Esophagus squamous epithelium (tissue), 5 donors: ENCODE measurements at places on chromosomes 1 and 21.

GRCh38 chr21:41840880-41841279 lies 38.3 kb downstream of the PRDM15 start:
- no peak for DNase-seq

- no peak for DNase-seq
Observed at GRCh38 chr1:10059342-10059718, 26.6 kb downstream of the UBE4B start.

DNA sequence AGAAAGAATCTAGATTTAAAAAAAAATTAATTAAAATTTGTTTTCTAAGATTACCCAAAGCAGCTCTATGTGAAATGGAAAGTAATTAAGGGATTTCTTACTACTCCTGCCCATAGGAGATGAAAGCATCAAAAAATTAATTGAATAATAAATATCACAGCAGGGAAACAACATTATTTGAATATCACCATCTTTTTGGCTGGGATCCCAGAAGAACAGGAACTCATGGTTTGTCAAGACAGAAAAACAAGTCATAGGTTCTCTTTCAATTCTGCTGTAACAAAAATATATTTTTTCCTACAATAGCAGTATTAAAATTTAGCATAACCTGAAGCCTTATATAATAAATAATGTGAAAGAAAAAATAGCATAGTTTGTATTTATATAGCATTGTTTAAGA lies 1713.4 kb downstream of the NCAM2 start:
- no peak for DNase-seq

- DNase-seq: no peak
Observed at GRCh38 chr1:73998348-73998959, 199.5 kb downstream of the LRRIQ3 start.

- DNase-seq: no peak
Observed at GRCh38 chr1:170032531-170033280, 41.8 kb downstream of the KIFAP3 start.

- no peak for DNase-seq
Observed at GRCh38 chr1:160108888-160109662, 6.5 kb upstream of the ATP1A2 start.

GRCh38 chr1:24954022-24954421 lies 23.9 kb upstream of the RUNX3 start:
- no peak for DNase-seq

- DNase-seq: no peak
Observed at GRCh38 chr1:64499966-64500365, 30.0 kb downstream of the CACHD1 start.

DNA sequence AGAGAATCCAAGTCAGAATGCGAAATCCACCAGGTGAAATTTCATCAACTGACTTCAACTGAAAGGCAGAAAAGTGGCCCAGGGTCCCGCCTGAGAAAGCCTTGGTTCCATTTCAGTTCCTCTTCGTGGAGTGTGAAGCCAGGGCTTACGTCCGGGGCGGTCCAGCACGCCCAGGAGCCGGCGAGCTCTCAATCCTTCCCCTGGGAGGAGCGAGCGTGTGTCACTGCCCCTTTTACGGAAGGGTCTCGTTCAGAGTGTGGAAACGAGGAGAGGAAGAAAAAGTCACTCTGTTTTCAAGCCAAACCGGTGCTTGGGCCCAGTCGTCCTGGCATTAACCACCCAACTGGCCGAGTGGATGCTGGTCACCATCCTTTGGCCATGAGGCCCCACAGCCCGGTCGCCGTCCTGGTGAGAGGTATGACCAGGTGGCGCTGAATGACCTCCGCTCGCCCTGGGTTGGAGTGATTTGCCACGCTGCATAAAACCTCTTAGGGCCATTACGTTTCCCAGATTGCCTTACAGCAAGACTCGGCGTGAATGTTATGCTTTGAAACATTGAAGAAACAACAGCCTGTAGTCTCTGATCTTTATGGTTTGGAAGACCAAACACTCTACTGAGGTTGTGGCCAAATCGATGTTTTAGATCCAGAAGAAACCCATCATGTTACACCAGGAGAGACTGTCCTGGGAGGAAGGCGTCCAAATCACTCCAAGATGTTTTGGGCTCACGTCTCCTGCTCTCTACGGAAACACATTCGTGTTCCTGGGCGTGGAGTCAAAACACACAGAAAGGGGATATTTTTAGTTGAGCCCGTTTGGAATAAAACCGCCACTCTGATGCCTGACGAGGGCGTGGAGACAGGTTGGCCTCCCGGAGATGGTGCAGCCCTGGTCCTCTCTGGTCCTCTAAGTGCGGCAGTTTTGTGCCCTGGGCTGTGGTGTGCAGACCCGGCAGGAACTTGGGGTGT lies 93.6 kb upstream of the ACTRT2 start:
- no peak for DNase-seq

DNA sequence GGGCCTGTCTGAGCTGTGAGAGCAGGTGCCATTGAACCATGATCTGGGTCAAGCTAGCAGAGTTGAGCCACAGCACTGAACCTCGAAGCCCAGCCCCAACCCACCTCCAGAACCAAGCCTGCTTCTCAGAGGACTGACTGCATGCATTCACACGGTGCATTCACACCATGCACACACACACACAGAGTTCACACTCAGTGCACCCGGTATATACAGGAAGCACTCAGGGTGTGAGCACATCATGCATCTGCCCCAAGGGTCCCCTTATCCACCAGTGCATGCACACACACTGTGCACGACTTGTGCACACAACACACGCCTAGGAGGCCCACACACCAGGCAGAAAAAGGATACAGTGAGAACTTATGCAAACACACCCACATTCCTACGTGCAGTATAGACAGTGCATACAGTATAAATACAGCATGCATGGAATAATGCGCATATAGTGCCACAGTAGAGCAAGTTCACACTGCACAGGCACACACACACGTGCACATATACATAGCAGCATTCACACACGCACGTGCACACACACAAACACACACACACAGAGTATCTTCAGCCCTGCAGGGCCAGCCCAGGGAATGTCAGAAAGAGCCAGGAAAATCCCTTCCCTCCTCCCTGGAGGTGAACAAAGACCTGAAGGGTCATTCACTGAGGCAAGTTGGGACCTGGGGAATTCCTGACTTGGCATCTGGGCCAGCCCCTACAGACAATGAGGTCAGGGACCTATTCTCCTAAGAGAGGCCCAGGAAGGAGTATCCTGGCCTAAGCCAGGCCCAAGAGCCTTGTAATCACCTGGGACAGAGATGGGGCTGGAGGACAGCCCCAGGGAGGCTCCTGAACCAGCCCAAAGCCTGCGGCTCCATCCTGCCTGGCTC lies 42.1 kb downstream of the CAMK2N1 start:
- no peak for DNase-seq

GRCh38 chr1:192579010-192579738 lies 3.6 kb downstream of the RGS1 start:
- DNase-seq: no peak

- DNase-seq: no peak
Observed at GRCh38 chr1:215777370-215777925, 210.3 kb downstream of the KCTD3 start.

GRCh38 chr1:36284517-36284916 lies 21.7 kb upstream of the SH3D21 start:
- DNase-seq: no peak

DNA sequence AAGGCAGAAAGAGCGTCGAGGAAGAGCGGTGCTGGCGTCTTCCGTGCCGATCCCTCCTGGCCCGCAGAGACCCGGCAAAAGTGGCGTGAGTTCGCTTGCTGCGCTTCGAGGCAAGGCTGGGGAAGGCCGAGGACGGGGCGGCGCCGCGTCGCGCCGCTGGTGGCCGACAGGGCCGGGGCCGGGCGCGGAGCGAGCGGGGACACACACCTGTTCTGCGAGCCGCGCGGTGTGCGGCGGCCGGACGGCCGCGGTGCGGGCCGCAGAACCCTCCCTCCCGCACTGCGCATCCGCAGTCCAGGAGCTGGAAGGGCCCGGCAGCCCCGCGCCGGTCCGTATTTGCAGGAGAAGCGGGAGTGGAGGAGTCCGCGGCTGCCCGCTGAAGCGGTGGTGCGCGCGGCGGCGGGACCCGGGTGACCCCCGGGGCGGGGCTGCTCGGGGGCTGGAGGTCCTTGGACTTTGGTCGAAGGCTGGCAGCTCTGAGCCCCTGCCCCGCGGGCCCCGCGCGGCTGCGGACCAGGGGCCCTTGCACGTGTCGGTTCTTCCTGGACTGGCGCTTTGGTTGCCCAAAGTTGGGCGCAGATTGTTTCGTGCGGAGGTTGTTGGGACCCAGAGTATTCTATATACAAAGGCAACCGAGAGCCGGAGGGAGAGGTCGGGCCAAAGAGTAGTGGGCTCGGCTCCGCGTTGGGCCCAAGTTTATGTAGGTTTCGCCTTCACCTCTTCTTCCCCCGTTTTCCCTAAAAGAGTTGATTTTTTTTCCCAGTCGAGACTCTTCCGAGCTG lies 2.6 kb downstream of the RNF220 start:
- DNase-seq: no peak

- no peak for DNase-seq
Observed at GRCh38 chr1:93824834-93825233, 54.2 kb downstream of the DNTTIP2 start.

- DNase-seq: no peak
Observed at GRCh38 chr1:8293118-8293517, 24.8 kb upstream of the SLC45A1 start.

- no peak for DNase-seq
Observed at GRCh38 chr1:117059334-117059677, 820 bp upstream of the TTF2 start.

- DNase-seq: no peak
Observed at GRCh38 chr1:185053204-185053603, 7.8 kb downstream of the RNF2 start.

DNA sequence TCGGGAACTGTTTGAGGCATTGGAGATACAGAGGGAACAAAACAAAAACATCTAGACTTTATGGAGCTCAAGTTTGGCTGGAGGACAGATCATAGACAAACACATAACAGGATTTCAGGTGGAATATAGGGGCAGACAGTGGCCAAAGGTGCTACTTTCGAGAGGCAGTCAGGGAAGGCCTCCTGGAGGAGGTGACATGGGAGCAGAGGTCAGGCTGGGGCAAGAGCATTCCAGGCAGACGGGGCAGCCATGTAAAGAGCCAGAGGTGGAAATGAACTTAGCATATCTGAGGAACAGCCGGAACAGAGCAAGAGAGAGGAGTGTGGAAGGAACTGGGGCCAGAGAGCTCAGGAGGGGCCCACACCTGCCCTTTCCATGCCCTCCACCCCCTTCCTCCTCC lies 122.3 kb downstream of the DMRTB1 start:
- no peak for DNase-seq

DNA sequence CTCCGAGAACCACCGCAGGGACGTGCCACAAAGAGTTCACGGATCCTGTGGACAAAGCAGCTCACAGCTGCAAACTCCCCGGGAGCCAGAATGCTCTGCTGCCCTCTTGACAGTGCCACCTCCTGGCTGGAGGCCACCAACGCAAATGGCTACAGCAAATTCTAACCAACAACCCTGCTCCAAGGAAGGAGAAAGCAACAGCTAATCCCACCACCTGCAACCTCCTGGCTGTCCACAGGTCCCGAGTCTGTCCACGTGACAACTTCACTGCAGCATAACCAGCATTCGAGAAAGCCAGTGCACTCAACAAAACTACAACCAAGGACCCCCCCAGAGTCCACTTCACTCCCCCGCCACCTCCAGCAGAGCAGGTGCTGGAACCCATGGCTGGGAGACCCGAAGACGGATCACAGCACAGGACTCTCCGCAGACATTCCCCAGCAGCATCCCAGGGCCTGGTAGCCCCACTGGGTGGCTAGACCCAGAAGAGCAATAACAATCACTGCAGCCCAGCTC lies 17.3 kb downstream of the POFUT2 start:
- DNase-seq: no peak

- DNase-seq: no peak
Observed at GRCh38 chr1:45887156-45887842, 83.9 kb downstream of the MAST2 start.

- DNase-seq: no peak
Observed at GRCh38 chr1:162070825-162071224, 1.3 kb downstream of the NOS1AP start.

DNA sequence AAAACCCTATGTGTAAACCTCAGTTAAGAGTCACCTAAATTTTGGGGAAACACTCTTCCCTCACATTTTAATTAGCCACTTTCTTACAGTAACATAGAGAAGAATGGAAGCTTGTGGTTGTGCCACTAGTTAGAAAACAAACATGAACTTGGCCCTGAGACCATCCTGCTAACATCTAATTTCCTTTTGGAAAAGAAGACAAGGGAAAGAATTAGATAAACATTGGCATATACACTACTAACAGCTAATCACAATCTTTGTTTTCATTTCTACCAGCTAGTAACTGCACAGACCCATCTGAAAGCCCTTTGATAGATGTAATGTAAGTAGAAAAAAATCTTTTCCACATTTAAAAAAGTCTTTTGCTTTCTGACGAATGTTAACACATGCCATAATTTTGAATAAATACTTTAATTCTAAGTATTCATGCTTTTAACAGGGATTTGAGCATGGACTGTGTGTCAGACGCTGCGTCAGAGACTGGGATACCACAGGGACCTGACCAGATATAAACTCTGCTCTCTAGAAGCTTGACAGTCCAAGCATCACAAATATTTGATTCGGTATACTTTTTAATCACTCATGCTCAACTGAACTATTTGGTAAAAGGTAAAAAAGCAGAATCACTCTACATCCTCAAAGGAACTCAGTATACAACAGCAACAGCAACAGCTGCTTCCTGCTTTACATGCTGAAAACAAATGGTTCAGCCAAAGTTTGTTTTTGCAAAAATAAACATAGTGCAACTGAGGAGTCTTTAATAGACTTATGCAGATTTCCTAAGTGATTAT lies 30.2 kb downstream of the DPH5 start:
- DNase-seq: no peak

DNA sequence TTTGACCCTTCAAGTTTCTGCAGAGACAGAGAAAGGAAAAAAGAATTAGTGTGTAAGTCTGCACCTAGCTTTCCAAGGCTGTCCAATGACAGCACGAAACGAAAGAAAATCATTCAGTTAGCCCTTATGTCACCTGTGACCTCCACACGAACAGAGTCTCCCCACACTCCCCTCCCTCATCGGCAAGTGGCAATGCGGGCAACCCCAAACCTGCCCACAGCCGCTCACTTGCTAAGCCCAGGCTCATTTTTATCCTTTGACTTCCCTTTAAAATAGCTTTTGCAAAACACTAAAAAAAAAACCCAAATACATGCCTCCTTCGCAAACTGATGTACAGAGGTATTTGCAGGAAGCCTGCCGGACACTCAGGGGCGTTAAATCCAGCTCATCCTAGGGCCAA lies 10.3 kb downstream of the RCC2 start:
- DNase-seq: no peak
